ENCODE measurements at places on chromosomes 1 and 21.

DNA sequence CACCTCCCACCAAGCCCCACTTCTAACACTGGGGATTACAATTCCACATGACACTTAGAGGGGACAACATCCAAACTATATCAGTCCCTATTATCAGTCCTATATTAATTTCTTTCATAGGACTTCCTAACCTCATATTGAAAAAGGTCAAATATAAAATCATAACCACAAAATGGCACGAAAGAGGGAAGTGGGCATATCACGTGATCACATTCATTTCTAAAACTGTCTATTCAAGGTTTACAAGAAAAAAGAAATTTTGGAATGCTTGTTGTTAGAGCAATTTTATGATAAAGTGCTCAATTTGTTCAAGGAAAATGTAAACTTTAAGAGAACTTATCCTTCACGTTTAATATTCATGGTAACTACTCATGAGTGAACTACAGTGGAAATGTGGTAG lies 13.2 kb upstream of the CDC7 start:
- DNase-seq = no peak

GRCh38 chr1:160830321-160831153 lies 32.1 kb downstream of the CD244 start:
- DNase-seq = peak; percentile 58

DNA sequence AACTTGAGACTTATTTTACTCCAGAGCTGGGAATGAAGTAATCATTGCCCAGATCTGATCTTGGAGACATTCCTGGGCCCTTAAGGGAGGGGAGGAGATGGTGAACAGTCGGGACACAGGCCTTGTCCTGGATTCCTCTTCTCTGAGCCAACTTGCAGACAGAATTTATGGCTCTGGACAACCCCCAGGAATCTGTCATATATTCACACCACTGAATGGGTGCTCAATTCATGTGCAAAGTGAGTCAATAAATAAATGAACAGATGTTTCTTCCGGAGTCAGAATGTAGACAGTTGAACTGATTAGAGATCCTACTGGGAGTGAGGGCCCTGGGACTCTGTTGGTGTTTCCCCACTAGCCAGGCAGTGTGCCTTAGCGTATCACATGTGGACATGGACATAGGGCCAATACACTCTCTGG lies 2.6 kb downstream of the TUFT1 start:
- DNase-seq = no peak

GRCh38 chr1:230693221-230693620 lies 20.7 kb downstream of the AGT start:
- DNase-seq = no peak

DNA sequence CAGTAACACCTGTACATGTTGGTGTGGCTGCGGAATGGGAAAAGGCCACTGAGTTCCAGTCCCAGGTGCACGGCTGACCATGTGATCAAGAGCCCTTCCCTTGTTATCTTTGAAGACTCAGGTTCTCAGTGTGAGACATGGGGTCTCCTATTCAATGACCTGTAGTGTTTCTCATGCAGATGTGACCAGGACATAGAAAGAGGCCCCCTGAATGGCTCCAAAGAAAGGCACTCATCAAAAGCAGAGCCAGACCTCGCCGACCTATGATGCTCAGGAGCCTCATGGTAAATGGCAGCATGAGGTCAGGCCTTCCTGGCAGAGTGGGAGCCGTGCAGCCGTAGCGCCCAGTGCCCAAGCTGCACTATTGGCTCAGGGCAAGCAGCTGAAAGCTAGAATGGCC lies 42.3 kb upstream of the HAO2 start:
- DNase-seq = no peak

DNA sequence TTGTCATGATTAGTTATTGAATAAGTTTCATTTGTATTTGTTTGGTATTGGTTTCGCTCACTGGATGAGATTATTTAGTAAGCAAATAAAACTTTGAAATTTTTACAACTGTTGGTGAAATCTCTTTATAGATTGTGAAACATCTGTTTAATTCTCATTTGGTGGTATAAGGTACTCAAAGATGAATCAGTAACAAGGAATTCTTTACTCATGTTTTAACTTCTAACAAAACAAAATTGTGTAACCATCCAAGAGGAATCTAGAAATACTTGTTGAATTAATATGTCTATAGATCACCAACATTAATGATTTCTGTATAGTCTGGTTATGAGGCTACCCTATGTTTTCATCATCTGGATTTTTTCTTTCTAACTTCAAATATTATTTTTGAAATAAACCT lies 62.8 kb upstream of the USP25 start:
- no peak for DNase-seq

DNA sequence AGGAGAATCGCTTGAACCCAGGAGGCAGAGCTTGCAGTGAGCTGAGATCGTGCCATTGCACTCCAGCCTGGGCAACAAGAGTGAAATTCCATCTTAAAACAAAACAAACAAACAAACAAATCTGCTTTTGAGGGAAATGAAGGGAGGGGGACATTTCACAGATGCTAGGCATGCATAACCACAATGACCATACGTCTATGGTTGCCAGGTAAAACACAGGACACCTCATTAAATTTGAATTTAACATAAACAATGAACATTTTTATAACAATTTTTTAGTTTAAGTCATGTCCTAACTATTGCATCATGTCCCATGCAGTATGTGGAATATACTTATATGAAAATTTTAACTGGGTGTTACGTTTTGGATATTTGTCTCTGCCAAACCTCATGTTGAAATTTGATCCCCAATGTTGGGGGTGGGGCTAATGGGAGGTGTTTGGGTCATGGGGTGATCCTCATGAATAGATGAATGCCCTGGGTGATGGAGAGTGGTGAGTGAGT lies 31.0 kb upstream of the ZBTB18 start:
- no peak for DNase-seq

DNA sequence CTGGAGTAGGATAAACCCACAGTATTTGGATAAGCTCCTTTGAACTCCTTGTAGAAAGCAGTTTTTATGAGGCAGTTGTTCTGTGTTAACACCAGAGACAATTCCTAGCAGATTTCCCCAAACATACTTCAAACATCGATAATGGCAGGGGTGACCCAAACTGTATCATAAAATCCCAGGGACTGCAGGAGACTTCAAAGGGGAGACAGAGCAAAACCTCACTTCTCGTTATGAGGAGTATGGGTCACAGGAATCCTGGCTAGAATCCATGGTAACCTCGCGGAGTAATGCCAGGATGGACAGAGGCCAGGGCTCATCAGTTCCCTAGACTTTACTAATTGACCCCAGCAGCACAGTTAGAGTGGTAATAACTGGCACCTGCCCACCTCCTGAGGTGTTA lies 148.0 kb downstream of the DHRS3 start:
- no peak for DNase-seq

DNA sequence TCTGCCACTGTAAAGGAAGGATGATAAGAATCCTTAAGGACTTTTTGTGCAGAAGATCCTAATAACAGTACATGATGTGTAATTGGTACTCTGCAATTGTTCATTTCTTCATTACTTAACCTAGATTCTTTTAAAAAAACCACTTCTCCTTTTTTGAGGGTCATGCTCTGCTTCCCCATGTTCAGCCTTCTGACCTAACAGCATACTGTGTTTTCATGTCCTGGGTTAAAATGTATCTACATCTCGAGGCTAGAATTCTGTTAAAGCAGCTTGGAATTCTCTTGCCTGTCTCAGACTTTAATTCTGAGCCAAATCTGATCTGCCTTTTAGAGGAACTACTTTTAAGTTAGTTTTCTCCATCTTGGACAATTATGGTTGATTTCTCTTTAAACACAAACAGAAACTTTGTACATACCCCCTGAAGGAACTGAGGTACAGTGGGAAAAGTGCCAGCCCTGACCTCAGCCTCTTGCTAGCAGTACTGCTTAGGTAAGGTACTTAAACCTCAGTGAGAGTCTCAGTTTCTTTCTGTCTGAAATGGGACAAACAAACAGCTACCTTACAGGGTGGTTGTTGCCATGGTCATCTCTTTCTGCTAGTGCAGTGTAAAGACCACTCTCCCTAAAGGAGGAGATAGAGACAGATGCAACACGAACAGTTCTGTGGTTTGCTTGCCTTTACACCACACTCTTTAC lies 103.2 kb upstream of the DYNLT5 start:
- no peak for DNase-seq

GRCh38 chr1:9371391-9371935 lies 78.8 kb downstream of the SPSB1 start:
- DNase-seq = peak; percentile 96

DNA sequence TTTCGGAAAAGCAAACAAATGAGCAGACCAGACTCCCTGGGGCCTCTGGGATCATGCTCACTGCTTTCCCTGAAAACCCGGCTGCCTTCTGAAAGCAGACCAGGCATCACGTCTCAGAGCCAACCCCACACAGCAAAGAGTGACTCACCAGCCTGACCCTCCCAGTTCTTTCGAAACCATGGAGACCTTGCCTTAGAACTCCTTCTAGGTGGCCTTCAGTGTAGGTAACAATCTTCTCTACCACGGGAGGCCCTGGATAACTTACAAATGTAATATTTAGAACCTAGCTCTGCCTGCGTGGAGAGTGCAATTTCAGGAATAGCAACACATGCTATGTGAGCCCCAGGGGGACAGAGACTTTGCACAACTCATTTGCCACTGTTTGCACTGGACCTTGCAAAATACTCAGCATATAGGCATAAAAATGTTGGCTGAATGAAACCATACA lies 105.2 kb downstream of the SUSD4 start:
- no peak for DNase-seq

- no peak for DNase-seq
Measured at GRCh38 chr21:41506611-41507520, 1.1 kb downstream of the TMPRSS2 start.

GRCh38 chr21:14864211-14865021 lies 200.4 kb downstream of the NRIP1 start:
- no peak for DNase-seq

GRCh38 chr1:44655609-44656008 lies 18.7 kb downstream of the TMEM53 start:
- no peak for DNase-seq

- no peak for DNase-seq
Measured at GRCh38 chr21:29218749-29219148, 80.0 kb upstream of the BACH1 start.

GRCh38 chr21:41901099-41901498 lies 22.0 kb upstream of the PRDM15 start:
- no peak for DNase-seq

- DNase-seq = no peak
Measured at GRCh38 chr1:30670240-30671060, 52.9 kb downstream of the MATN1 start.

DNA sequence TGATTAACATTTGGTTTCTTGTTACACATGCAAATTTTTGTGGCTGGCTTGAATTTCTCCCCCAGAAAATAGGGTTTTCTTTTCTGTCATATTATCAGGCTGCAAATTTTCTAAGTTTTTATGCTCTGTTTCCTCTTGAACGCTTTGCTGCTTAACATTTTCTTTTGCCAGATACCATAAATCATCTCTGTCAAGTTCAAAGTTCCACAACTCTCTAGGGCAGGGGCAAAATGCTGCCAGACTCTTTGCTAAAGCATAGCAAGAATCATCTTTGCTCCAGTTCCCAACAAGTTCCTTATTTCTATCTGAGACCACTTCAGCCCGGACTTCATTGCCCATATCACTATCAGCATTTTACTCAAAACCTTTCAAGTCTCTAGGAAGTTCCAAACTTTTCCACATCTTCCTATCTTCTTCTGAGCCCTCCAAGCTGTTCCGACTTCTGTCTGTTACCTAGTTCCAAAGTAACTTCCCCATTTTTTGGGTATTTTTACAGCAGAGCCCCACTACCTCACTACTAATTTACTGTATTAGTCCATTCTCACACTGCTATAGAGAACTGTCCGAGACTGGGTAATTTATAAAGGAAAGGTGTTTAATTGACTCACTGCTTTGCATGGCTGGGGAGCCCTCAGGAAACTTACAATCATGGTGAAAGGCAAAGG lies 486.9 kb upstream of the NCAM2 start:
- no peak for DNase-seq

Data from coronary artery (tissue), 2 donors.